Stimulated activated CD8-positive, alpha-beta memory T cell treated with anti-CD3 and anti-CD28 coated beads, Interleukin-15, amount 100 ng/mL, for 4 hours (primary cell): ENCODE measurements at places on chromosomes 12 and 14.

DNA sequence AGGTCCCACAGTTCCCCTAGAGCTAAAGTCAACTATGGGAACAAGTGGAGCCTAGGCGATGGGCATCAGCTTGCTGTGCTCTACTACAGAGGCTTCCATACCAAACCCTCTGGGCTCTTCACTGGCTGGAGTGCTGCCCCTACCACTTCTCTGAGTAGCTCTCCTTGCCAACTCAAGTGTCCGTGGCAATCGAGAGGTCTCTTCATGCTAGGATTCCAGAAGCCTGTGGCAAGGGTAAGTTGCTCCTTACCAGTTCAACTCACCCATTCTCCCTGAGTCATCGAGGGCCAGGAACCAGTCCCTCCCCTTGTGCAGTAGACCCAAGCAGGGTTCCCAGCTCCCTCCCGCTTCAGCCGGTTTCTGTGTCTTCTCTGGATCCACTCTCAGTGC lies 76.1 kb downstream of the GALC start:
- DNase-seq: no peak

DNA sequence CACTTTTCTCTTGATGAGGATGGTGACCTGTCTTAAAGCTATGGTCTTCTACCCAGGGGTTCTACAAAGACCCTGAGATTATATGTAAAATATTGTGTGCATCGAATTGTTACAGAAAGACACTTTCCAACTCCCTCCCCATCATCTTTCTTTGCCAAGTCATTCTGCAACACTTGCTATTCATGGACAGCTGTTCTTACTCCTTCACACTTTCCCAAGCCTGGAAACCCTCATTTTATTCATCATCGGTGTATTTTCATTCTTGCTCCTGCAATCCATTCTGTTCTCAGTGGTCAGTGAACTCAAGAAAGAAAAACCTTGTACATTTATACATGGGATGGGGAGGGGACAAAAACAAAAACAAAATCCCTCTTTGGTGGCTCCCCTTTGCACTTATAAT lies 90.5 kb upstream of the STXBP6 start:
- DNase-seq: no peak

- no peak for DNase-seq
Observed at GRCh38 chr12:50985322-50985721, 33.0 kb downstream of the HIGD1C start.

DNA sequence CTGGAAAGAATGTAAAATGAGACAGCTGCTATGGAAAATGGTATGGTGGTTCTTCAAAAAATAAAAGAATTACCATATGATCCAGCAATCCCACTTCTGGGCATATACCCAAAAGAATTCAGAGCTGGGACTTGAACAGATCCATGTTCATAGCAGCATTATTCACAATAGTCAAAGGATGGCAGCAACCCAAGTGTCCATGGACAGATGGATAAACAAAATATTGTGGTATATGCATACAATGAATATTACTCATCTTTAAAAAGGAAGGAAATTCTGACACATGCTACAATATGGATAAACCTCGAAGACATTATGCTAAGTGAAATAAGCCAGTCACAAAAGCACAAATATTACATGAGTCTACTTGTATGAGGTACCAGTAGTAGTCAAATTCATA lies 9.1 kb downstream of the RAB2B start:
- DNase-seq: no peak

DNA sequence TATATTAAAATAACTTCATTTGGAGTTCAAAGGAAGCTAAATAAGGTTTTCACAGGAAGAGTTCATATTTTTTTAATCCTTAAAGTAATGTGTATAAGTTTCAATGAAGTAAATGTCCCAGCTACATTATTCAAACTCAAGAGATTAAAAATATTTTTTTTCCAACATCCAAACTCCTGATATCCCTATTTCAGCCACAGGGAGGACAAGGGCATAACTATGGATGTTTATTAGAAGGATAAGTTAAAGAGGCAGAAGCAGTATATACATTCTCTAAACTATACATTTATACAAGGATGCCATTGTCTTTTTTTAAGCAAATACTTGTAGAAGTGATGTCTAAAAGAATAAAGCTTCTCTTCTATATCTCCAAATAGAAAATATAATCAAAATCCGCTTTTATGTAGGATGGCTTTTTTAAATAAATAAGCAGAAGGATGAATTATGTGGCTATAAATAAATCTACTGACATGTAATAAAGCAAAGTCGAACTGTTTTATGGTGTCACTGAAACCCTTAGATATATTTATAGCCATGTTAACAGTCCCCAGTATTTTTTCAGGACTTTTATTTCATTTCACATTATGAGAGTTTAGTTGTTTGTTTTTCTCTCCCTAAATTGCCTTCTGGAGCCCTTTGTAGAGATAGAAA lies 936.5 kb downstream of the DIO2 start:
- DNase-seq: no peak

- DNase-seq: no peak
Observed at GRCh38 chr12:12722435-12723148, 5.4 kb downstream of the CDKN1B start.

- DNase-seq: no peak
Observed at GRCh38 chr12:25001311-25001710, 52.4 kb upstream of the BCAT1 start.

DNA sequence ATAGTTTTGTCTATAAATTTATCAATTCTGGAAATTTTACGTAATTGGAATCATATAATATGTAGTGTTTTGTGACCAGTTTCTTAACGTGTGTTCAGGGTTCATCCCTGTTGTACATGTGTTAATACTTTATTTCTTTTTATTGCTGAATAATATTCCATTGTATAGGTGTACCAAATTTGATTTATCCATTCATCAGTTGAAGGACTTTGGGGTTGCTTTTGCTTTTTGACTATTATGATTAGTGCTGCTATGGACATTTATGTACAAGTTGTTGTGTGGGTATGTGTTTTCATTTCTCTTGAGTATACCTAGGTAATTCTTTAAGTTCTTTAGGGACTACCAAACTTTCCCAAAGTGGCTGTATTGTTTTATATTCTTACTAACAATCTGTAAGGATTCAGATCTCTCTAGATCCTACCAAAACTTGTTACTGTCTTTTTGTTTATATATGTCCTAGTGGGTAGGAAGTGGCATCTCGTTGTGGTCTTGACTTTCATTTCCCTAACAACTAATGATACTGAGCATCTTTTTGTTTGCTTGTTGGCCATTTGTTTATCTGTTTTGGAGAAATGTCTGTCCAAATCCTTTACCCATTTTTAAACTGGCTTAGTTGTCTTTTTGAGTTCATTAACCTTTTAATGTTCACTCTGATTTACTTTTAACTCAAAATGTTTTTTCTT lies 14.9 kb downstream of the VRK1 start:
- DNase-seq: no peak
